ENCODE measurements at places on chromosomes 16 and 17.
A peak's percentile ranks its signal among the peaks of the same experiment; 100 is the strongest.

GRCh38 chr17:20226814-20227482 lies 217.8 kb downstream of the SPECC1 start:
- peak; percentile 58 for DNase-seq

DNA sequence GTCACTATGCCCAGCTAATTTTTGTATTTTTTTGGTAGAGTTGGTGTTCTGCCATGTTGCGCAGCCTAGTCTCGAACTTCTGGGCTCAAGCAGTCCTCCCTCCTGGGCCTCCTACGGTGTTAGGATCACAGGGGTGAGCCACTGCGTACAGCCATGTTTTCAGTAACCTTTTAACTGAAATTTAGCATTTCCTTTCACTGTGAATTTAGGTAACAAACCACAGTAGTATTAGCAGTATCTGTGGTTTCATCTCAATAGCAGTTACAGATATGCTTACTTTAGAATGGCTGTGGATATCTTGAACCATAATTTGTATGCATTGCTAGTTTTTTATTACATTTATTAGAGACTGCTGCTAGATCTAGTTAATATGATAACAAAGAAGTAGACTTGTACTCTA lies 4.3 kb upstream of the RANGRF start:
- DNase-seq: no peak

DNA sequence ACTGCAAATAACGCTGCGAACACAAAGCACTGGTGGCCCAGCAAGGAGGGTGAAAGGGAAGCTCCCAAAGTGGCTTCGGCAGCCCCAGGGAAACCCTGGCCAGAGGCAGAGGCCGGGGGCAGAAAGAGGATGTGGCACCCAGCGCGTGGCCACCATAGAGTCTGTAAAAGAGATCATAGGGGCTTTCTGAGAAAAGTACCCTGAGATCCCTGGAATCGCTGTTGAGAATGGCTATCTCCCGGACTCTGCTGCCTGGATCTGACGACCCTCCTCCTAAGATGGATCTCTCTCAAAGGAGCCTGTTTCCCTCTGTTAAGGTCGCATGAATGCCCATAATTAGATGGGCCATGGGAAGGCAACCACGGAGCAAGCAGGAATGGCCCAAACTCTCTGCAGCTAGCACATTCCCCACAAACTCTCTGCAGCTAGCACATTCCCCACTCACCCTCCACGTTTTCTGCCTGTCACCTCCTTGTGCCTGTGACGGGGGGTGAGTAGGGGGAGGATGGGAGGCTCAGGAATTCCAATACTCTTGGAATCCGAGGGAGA lies 364.4 kb downstream of the XYLT1 start:
- no peak for DNase-seq

GRCh38 chr16:58324792-58325191 lies 30.0 kb upstream of the PRSS54 start:
- no peak for DNase-seq

DNA sequence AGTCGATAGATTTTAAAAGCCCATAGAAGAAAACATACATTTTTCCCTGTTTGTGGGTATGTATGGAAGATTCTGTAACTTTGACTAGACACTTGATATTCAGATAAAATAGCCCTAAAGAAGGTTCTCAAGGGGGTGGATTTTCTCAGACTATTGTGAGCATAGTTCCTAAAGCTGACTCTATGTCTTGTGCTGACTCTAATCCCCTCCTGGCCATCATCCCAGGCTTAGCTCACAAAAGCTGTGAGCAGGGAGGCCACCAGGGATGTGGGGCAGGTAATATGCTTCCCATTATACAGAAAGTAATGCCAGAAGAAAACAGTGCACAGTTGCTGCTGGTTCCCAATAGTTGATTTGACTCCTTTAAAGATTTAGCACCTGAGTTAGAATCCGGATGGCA lies 32.0 kb downstream of the CDH13 start:
- DNase-seq: no peak

DNA sequence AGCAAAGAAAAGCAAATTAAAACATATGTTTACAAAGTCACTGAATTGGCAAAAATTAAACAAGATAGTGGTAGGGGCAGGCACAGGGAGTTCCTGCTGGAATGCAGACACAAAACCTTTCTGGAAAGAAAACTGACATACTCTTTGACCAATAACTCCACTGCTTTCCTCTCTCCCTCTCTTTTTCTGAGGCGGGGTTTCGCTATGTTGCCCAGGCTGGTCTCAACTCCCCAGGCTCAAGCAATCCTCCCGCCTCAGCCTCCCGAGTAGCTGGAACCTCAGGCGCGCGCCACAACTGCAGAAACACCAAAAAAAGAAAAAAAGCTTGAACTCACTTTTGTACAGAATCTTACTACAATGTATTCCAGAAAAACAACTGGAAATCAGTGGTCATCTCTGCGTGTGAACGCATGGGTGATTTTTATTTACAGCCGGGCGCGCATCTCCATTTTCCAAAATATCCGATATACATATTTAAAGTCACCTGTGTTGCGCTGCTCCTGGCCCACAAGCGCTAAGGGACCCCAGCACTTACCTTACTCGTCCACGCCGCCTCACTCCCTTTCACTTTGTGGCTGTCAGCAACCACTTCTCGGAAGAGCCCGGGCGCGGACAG lies 480 bp downstream of the TXNL4B start:
- no peak for DNase-seq

DNA sequence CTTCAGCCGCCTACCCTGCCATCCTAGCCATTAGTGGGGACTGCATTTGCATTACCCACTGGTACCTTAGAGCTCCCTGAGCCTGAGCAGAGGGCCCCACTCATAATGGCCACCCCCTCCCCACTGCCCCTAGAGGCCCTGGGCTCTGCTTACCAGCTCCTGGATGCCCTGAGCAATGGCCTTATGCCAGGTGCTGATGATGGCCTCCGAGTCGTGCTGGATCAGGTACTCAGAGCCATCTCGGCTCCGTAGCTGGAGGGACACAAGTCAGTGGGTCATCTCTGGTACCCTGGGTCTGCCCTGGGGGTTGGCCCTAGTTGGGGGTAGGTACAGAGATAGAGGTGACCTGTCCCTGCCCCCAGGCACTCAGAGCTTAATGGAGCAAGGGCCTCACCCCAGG lies 34.9 kb downstream of the ARHGAP27 start:
- DNase-seq: no peak

DNA sequence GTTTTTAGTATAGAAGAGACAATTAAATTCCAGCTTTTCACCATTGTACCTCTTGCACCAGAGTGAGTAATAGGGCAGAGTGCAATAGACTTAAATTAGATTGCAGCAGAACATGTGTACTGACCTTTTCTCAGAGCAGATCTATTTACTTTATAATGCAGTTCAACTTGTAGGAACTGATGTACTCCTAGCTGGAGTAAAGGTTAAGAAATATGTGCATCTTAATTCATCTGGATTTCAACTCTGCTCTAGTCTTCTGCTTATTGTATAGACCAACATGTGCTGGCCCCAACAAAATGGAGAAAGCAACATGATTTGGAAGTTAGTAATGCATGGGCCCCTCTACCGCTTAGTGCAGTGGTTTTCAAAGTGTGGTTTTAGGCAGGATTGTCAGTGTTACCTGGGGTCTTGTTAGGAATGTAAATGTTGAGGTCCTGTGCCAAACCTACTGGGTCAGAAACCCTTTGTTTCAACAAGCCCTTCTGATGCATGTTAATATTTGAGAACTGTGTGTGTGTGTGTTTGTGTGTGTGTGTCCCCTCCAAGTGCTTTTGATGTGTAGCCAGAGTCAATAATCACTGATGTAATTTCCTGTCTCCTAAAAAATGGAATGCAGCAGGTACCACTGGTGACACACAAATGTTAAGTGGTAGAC lies 138.6 kb downstream of the TOX3 start:
- no peak for DNase-seq

DNA sequence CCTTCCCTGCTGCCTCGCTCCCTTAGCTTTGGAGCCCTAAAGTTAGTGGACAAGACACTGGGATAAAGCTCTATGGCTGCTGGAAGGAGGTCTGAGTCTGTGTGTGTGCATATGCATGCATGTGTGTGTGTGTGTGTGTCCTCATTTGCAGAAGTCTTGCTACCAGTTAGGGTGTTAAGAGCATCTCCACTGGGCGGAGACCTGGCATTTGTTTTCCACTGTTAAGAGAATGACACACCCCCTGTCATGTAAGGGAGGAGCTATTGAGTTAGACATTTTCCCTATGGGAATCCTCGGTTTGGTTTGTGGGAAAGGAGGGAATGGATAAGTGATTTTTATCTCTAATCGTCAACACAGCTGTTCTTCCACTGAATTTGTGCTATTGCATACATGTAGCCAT lies 24.8 kb upstream of the ARHGAP23 start:
- DNase-seq: no peak

DNA sequence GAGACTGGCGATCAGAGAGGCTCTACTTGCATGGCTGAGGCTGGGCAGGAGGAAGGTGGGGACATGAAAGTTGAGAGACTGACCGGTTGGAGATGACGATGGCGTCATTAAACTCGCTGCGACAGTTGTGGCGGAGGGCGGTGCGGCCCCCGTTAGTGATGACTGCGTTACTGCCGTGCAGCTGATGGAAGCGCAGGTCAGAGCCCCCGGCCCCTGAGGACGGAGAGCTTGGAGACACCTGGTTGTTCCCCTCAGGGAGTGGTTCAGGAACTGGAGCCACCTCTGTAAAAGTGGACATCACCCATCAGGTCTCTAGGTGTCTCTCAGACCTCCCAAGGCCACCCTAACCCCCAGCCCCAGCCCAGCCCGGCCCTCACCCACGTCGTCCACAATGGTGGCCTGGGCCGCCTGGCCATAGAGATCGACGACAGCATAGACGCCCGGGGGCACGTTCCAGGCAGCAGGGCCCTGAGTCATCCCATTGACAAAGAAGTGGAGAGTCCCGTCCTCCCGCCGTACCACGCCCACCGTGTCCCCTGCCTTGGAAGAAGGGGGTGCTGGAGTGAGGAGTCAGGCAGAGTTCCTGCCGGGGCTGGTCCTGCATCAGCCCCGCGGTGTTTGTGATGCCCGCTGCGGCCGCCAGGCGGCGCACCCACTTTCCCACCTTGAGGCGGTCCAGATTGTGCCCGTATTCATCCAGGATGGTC lies 5.3 kb downstream of the NEURL4 start:
- peak; percentile 69 for DNase-seq

GRCh38 chr16:14003074-14003570 lies 68.0 kb upstream of the MRTFB start:
- no peak for DNase-seq

- no peak for DNase-seq
Measured at GRCh38 chr17:49029801-49030200, 32.6 kb downstream of the IGF2BP1 start.

- no peak for DNase-seq
Measured at GRCh38 chr16:78817200-78817739, 717.8 kb downstream of the WWOX start.

DNA sequence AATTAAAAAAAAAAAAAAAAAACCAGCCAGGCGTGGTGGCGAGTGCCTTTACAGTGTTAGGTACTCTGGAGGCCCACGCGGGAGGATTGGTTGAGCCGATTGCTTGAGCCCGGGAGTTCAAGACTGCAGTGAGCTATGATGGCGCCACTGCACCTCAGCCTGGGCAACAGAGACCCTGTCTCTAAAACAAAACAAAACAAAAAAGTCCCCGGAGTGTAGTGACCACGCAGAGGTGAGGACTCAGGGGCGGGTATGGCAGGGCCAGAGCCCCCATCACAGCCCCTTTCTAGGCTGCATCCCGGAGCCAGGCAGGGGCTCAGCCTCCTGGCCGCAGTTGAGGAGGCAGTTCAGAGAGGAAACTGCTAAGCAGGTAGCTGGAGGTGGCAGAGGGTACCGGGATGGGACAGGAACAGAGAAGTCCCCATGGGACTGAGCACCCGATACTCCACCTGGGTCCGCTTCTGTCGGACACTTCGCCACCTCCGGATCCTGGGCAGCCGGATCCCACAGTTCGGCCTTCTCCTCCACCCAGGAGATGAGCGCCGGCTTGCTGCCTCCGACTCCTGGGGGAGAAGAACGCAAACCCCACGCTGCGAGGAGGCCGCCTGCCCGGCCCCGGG lies 800 bp downstream of the ZNF747 start:
- no peak for DNase-seq

DNA sequence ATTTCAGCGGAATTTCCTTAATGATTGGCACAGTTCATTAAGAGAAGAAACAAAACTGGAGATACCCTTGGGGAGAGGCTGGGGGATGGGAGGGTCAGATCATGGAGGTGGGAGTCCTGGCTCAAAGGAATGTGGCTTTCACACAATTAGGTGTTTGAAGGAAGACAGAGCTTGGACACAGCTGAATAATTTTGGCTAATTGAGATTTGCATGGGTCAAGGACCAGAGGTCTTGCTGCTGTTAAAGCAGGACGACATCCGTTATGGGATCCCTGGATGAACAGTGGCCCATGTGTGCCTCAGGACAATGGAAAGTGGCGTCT lies 160.3 kb downstream of the HS3ST3B1 start:
- no peak for DNase-seq

DNA sequence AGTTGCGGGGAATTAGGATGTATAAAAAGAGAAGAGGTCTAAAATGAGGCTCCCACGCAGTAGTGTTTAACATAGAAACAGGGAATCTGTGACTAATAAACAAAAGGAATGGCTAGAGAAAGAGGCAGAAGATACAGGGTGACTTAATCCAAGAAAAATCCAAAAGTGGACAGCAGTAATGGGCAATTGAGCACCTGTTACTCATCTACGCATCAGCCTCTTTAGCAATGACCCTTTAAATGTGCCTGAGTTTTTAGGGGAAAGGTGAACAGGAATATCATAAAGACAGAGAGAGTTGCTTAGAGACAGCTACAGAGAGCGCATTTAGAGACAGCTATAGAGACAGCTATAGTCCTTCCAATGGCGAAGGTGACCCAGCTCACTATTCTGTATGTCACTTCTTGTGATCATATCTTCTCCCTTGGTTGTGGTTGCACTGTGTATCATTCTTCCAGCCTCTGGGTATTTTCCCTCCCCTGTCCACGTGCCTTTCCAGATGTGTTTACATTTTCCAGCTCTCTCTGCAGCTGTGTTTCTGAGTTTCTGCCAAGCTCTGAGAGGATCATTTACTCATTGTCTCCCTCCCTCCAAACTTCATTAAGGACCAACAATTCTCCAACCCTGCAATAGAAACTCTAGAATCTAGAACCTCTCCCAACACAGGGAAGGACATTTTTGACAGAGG lies 61.5 kb downstream of the MYOCD start:
- no peak for DNase-seq

- DNase-seq: no peak
Measured at GRCh38 chr16:66562409-66562808, 3.8 kb upstream of the CMTM1 start.

DNA sequence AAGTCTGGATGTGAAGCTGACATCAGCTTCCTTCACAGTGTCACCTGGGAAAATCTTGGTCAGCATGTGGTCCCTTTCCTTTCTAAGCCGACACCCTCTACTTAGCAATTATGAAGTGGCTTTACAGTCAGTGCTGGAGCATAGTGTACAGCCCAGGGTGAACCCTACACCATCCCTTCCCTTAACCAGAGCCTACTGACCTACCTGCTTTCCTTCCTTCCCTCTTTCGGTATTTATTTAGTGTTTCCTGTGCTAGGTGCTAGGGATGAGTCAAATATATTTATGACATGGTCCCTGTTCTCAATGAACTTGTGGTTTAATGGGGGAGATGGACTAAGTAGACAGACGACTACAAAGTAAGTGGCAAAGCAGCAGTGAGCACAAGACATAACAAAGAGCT lies 77.5 kb downstream of the CDK5R1 start:
- no peak for DNase-seq

- no peak for DNase-seq
Measured at GRCh38 chr16:73846356-73846755, 450.3 kb upstream of the PSMD7 start.

Data from progenitor cell of endocrine pancreas (in vitro differentiated cells).